COR-L47 (cell line): ENCODE measurements at places on chromosomes 1 and 21.
A peak's percentile ranks its signal among the peaks of the same experiment; 100 is the strongest.

- peak; percentile 35 for DNase-seq
Measured at GRCh38 chr1:104295511-104295910, 545.8 kb downstream of the AMY1C start.

- peak; percentile 19 for DNase-seq
Measured at GRCh38 chr1:154221278-154222001, 685 bp downstream of the UBAP2L start.

- DNase-seq = no peak
Measured at GRCh38 chr21:45056296-45056904, 18.0 kb upstream of the ADARB1 start.

GRCh38 chr1:113662101-113662500, 97.2 kb downstream of the PHTF1 start:
- no peak for DNase-seq

GRCh38 chr1:88595355-88596002, 88.6 kb upstream of the PKN2 start:
- no peak for DNase-seq

GRCh38 chr21:27555996-27556395, 589.1 kb upstream of the ADAMTS5 start:
- no peak for DNase-seq

DNA sequence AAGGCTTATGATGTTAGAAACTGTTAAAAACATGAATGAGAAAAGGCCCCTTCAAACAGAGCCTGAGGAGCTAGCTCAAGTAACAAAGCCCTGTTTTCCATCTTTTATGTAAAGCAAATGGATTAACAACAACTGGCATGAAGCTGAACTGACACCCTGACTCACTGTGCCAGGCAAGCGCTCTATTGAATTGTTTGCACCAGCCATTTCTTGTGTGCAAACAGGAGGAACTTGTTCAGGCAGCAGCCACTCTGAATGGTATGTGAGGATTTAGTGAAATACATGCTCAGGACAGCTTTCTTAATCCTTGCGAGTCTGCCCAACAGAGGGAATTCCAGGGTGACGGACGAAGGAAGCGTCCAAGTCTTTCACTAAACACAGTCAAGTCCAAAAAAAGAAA, 291.1 kb upstream of the ADGRL2 start:
- DNase-seq = no peak

DNA sequence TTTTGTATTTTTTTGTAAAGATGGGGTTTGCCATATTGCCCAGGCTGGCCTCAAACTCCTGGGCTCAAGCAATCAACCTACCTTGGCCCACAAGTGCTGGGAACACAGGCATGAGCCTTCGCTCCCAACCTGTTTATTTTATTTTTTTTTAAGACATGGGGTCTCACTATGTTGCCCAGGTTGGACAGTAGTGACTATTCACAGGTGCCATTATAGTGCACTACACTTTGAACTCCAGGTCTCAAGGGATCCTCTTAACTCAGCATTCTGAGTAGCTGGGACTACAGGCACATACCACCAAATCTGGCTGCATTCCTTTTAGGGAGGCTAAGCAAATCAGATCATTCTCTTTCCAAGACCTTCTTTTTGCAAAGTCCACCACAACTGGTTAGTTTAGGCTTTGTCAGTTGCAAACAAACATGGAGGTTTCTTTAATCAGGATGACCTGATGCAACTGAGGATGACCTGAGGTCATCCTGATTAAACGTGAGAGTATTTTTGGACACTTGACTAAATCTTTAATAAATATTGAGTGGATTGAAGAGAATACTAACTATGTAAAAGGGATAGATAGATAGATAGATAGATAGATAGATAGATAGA, 30.0 kb upstream of the RALGPS2 start:
- no peak for DNase-seq

GRCh38 chr1:112818990-112819689, 104.0 kb upstream of the PPM1J start:
- DNase-seq = no peak

GRCh38 chr1:105632342-105633196, 1423.9 kb upstream of the PRMT6 start:
- no peak for DNase-seq

DNA sequence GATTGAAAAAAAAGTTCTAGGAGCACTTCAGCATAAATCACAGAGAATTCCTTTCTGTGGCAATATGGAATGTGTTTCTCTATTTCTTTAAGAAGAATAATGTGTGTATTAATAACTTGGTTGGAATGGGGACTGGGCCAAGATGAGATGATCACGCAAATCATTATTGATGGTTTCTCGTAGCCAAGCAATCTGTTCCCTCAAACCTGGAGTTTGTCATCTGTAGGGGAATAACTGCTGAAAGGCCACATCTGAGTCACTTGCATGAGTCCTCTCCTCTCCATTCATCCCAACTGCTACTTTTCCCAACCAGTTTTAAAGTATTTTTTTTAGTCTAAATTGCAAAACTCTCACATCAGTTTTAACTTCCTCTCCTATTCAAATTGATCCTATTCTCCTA, 480.4 kb downstream of the PLPP3 start:
- DNase-seq = no peak

DNA sequence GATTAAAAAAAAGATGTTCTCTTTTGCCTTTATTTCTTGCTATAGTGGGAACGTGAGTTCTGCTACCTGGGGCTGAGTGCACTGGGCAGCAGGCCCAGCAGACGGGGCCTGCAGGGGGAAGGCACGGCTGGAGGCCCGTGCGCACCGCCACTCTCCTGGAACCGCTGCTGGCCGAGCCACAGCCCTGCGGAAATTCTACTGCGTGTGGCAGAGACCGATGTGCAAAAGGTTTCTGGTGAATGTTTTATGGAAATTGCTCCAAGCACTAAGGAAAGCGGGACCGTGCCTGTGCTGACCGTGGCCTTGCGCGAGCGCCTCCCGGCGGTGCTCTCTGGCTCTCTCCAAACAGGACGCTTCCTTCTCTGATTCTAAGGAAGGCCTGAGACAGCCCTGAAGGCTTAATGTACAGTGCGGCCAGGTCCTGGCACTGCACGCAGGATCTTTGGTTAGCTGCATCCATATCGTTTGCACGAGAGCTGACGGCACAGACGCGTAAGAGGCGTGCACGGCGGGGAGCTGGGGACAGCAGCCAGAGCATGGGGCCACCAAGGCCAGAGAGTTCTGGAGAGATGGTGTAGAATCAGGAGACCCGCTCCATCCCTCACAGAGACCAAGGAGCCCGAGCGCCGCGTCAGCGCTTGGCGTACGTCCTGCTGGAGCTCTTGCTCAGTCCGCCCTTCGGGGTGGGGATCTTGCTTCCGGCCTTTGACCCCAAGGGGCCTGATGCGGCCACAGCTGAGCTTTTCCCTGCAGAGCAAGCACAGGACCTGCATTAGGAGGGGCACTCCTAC, 18.7 kb upstream of the LRRC47 start:
- DNase-seq = no peak

DNA sequence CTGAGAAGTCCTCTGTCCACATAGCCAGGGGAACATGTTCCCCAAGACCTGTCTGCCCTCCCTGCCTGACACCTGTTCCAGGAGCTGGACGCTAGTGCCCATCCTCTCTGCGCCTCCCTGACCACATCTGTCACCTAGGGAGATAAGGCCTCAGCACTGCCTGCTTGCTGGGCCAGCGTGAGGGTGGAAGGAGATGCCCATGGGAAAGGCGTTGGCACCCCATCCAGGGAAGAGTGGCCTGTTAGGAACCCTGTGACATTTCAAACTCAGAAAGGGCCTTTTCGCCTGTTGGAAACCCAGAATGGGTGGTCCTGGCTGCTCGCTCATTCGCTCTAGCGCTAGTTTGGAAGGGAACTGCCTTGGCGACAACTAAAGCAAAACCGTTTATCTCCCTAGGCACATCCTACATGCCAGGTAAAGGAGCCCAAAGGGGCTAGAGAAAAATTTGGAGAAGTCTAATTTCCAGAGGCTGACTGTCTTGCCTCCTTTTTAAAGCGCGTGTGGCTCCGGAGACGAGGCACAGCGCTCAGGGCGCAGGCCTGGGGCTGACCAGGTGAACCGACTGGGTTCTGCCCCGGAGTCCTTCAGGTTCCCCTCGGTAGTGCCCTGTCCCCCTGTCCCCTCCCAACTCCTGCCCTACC, 410 bp downstream of the ACTA1 start:
- no peak for DNase-seq

GRCh38 chr1:147545133-147545532, 3.8 kb downstream of the BCL9 start:
- DNase-seq = no peak

DNA sequence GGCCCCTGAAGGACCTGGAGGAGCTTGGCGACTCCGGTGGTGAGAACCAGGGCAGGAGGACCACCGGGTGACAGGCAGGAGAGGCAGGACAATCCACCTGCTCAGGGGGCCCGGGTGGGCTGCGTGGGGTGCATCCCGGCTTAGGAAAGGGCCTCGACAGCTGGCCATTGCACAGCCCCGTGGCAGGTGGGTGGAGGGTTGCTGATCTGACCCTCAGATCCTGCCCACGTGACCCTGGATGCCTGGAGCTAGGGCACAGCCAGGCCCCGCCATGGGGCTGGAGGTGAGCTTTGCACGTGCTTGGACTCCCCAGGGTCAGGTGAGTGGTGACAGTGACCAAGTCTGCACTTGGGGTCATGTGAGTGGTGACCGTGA, 35.5 kb upstream of the SLC19A1 start:
- no peak for DNase-seq

DNA sequence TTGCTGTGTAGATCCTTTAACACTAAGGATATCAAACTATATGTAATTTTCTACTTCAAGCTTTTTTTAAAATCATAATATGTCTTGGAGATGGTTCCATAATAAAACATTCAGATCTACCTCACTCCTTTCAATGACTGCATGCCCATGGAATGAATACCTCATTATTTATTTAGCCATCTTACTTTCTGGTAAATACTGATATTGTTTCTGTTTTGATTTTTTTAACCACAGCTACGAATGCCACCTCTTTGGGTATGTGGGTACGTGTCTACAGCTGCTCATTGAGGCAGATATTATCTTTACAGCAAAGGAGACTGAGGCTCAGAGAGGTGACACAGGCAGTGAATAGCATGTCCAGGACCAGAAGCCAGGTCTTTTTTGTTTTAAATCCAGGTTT, 215.7 kb downstream of the ST6GALNAC3 start:
- no peak for DNase-seq

- no peak for DNase-seq
Measured at GRCh38 chr1:229388897-229389580, 44.9 kb downstream of the ACTA1 start.

GRCh38 chr1:87935130-87935529, 606.5 kb downstream of the LMO4 start:
- no peak for DNase-seq

DNA sequence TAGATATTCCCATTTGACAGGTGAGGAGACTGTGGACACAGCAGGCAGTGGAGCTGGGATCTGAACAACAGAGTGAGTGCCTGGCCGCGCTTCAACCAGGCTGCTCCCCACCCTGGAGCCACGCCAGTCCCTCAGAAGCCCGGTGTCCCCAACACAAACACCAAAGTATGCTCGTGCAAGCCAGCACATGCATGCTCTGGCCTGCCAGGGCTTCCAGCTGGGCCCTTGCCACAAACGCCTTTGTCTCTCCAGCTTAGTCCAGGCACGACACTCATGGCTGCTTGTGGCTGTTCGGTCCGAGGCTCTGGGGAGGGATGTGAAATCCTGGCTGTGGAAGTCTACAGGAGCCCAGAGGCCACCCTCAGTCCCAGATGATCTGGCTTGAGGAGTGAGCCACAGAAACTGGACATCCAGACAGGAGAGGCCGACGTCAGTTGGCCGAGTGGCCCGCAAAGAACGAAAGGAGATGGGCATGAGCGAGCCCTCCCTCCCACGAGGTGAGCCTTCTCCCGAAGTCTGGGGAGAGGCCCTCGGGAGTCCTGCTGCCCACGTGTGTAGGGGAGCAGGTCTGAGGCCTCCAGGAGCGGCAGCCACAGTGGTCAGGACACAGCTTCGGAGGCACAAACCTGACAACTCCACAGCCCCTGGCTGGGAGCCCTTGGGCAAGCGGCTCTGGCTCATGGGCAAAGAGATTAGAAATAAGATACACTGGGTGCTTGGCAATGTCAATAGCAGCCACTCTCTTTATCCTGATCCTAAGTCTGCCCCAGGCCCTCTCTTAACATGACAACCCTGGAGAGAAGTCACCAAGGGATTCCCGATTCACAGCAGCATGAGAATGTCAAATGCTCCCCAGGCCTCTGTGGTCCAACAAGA, 117.1 kb upstream of the IFFO2 start:
- no peak for DNase-seq

GRCh38 chr1:115976921-115977498, 697 bp downstream of the SLC22A15 start:
- no peak for DNase-seq

DNA sequence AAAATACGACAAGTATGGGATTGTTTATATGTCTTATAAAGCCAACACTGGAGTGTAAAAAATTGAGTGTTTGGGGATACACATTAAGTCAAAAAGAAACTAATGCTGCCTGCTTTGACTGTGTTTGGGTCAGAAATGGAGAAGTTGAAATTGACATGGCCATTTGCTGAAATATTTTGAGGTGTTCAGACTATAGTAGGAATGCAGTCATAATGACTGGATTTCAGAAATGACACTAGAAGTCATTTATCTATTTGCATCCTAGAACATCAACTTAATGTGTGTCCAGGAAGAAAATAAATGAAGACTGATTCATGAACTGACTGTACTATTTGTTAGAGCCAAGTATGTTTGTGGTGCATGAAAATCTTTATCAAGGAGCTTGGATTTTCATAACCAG, 28.4 kb downstream of the RASAL2 start:
- no peak for DNase-seq

GRCh38 chr1:89603651-89604413, 29.1 kb upstream of the LRRC8C start:
- no peak for DNase-seq
